ENCODE measurements at places on chromosomes 11 and 22. TPM values are rescaled to one million over a fixed set of nuclear protein-coding genes. Genes with fewer than 3 reads are reported as not detected.

MFNG gene
- total RNA-seq, result 25.5 TPM

ALDH3B1 gene
- total RNA-seq, result 24.2 TPM

NAP1L4 gene
- 62.8 TPM for total RNA-seq

FAM227A gene
- total RNA-seq, result 0.71 TPM

GAL3ST1 gene
- total RNA-seq, result 1.5 TPM

CHRM1 gene
- total RNA-seq, result not detected

ARHGAP20 gene
- total RNA-seq, result 3.5 TPM

DGAT2 gene
- total RNA-seq, result 2.3 TPM

DNA sequence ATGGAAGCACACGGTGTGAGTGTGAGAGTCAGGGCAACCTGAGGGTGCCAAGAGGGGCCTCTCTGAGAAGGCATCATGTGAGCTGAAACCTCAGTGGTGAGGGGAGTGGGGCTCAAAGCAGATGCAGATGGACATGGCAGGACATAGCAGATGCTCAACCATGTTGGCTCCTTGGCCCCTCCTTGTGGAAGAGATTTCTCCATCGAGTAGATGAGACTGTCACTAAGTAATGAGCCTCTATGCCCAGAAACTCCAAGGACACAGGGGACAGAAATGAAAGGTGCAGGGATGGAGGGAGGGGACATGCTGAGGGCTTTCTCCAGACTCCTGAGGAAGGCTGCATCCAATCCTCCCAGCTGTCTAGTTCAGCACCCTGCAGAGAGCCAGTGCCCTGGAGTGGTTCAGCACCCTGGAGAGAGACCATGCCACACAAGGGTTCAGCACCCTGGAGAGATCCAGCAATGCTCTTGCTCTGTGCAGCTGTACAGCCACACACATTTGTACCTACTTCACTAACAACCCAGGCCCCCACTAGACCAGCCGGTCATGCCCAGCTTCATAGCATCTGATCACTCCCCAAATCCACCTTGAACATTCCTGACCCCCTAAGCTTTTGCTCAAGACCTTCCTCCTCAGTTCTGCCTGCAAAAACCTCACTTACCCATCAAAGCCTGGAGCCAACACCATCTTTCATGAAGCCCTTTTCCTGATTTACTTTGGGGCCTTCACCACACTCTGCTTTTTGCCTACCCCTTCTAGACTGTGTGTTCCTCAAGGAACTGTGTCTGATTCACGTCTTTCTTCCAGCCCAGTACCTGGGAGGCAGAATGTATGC, 252.0 kb downstream of the CTTN start:
- no peak for DNase-seq
- no peaks in the 10 kb centered on the region for H3K4me1 ChIP-seq
- no peaks in the 10 kb centered on the region for H3K27me3 ChIP-seq
- H3K36me3 ChIP-seq, result no peaks in the 10 kb centered on the region
- H3K4me3 ChIP-seq, result no peak overlapping the region

- no peak for DNase-seq
- no peak overlapping the region for H3K4me3 ChIP-seq
- H3K4me1 ChIP-seq, result no peaks in the 10 kb centered on the region
- no peaks in the 10 kb centered on the region for H3K36me3 ChIP-seq
These were observed 18.3 kb upstream of the TMPRSS4 start for GRCh38 chr11:118058311-118059245.

GRCh38 chr11:8285796-8286195, 22.1 kb upstream of the LMO1 start:
- no peaks in the 10 kb centered on the region for H3K36me3 ChIP-seq
- no peak for DNase-seq
- no peaks in the 10 kb centered on the region for H3K27me3 ChIP-seq
- H3K4me3 ChIP-seq, result no peak overlapping the region

DNA sequence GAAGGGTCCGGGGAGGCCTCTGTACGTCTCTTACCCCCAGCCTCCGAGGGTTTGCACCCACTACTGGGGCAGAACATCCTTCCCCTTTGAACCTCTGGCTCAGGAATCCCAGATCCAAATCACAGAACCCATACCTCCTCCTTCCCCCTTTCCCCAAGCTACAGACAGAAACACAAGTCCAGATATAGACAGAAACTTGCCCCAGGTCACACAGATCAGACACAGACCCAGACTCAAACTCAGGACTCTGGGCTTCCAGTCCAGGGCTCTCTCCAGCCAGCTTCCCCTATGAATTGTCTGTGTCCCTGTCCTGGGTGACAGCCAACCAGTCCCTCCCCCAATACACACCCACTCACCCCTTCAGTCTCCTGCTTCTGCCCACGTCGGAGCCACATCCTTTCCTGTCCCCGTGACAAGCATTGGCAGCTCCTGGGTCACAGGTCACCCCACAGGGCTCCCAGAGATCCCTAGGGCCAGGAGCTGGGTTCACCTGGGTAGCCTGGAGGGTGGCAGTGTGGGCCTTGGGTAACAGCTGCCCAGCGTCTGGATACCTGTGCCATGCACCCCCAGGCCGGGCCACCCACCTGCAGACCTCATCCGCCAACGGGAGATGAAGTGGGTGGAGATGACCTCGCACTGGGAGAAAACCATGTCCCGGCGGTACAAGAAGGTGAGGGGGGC, 772 bp downstream of the TBC1D10C start:
- DNase-seq, result no peak
- no peak overlapping the region for H3K27ac ChIP-seq
- peak overlapping the region; percentile 58 for H3K4me3 ChIP-seq

DNA sequence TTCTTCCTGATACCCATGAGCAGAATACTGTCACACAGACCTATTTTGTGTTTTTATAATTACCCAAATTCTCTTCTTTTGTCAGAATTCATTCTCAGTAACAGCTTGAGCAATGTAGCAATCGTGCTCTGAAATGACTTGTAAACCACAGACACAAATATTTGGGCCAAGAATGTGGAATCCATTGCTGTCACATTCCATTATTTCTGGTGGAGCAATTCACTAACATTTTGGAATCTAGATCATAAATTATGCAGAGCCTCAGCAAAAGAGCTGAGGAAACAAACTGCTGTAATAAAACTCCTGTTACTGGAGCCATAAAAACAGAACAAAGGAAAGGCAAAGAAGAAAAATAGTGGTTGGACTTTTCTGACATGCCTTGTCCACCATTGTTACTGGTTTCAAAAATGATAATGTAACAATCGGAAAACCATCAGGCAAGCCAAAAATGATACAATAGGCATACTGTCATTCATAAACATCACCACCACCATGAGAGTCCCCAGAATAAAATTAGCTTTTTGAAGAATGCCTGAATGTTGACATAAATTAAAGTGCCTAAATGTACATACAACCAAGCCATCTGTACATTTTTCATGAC, 223.4 kb upstream of the PITPNB start:
- no peaks in the 10 kb centered on the region for H3K27me3 ChIP-seq
- no peak overlapping the region for H3K4me3 ChIP-seq
- peaks cover 35% of the 10 kb centered on the region for H3K4me1 ChIP-seq
- no peaks in the 10 kb centered on the region for H3K36me3 ChIP-seq
- no peak for DNase-seq

GRCh38 chr11:4865855-4866254, 15.8 kb upstream of the OR51T1 start:
- H3K36me3 ChIP-seq, result no peaks in the 10 kb centered on the region
- DNase-seq, result no peak
- H3K4me1 ChIP-seq, result no peaks in the 10 kb centered on the region

DNA sequence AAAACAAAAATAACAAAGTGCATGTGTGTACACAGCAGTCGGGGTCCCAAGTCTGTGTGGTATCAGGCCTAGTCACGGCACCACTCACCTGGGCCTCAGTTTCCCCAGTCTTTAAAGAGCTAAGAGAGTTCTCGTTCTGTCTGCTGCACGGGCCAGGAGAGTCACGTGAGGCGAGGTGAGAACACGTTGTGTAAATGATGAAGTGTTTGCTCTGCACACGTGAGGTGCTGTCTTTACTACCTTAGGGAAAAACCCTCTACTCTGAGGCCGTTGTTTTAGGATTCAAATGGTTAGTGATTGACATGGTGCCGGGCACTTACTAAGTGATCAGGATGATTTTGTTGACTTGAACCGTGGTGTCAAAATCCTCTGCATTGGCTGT, 86.5 kb upstream of the PPARA start:
- peak overlapping the region; percentile 98 for H3K27ac ChIP-seq
- no peak for DNase-seq
- H3K4me3 ChIP-seq, result peak overlapping the region; percentile 90
- no peaks in the 10 kb centered on the region for H3K36me3 ChIP-seq
- peaks cover 58% of the 10 kb centered on the region for H3K4me1 ChIP-seq

DNA sequence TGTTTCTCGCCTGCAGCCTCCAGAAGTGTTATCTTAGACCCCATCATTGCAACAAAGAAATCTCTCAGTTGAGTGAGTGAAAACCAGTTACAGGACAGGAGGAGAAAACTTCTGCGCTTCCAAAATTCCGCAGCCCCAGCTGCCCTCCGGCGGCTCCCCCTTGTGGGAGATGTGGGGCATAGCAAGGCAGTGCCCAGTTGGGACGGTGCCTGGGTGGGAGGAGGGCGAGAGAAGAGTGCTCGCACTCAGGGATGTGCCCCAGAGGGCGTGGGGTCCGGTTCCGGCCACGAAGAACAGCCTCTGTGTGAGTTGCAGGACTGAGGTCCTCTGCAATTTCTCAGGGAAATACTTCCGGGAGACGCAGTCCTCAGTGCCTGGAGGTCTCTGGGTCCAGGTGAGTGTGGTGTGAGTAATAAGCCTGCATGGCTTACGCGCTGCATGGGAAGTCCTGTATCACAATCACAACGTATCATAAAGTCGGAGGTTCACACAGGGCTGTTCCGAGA, 87.0 kb upstream of the BLID start:
- H3K4me1 ChIP-seq, result peaks cover 82% of the 10 kb centered on the region
- no peaks in the 10 kb centered on the region for H3K27me3 ChIP-seq
- H3K4me3 ChIP-seq, result peak overlapping the region; percentile 75
- H3K36me3 ChIP-seq, result no peaks in the 10 kb centered on the region
- DNase-seq, result no peak

DNA sequence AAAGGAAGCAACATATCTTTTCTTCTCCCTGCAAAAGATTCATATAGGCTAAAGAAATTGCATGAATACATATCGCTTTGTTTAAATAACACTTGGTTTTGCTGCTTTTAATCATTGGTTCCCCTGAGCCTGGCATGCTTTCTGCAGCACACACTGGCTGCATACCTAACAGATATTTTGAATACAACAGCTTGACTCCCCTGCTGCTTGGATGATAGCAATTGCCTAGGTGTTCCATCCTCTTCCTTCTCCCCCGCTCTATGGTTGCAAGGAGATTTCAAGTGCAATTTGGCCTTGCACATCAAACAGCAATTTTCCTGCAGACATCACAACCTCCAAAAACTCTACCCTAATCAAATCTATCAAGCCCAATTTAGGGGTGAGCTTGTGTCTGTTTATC, 430.0 kb downstream of the NTM start:
- H3K4me3 ChIP-seq, result no peak overlapping the region
- no peaks in the 10 kb centered on the region for H3K4me1 ChIP-seq
- no peaks in the 10 kb centered on the region for H3K36me3 ChIP-seq
- H3K27ac ChIP-seq, result no peak overlapping the region

DNA sequence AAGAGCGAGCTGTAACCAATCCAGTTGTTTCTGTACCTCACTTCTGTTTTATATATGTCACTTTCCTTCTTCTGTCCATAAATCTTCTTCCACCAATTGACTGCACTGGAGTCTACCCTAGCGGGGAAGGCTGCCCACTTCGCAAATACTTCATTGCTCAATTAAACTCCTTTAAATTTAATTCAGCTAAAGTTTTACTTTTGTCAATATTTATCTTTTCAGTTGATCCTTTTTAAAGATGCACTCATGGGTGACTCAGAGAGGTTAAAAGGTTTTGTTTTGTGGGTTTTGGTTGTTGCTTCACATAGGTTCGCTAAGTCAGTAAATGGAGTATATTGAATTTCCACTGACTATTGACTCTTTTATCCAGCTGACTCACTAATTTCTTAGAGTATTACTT, 597.2 kb downstream of the DLG2 start:
- no peaks in the 10 kb centered on the region for H3K36me3 ChIP-seq
- H3K27me3 ChIP-seq, result no peaks in the 10 kb centered on the region
- no peak overlapping the region for H3K27ac ChIP-seq
- H3K4me1 ChIP-seq, result no peaks in the 10 kb centered on the region
- H3K4me3 ChIP-seq, result no peak overlapping the region
- no peak for DNase-seq

- no peaks in the 10 kb centered on the region for H3K27me3 ChIP-seq
- peak overlapping the region; percentile 67 for H3K4me3 ChIP-seq
- H3K27ac ChIP-seq, result no peak overlapping the region
- H3K4me1 ChIP-seq, result peaks cover 9% of the 10 kb centered on the region
These were observed 512 bp upstream of the GRIA4 start for GRCh38 chr11:105609341-105609781.

DNA sequence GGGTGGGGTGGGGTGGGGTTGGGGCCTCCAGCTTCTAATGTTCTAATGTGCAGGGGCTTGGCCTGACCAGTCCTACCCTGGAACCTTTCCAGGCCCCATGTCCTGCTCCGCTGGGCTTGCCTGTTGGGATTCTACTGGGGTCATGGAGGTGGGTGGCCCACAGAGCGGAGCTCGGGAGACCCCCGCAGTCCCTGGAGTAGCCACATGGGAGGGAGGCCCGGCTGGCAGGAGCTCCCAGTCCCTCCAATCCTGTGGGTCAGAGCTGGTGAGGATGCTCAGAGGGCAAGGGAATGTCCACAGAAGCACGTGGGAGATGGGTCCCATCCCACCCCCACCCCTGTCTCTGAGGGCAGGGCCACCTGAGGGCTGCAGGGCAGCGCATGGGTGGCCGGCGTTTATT, 2.9 kb downstream of the SEPTIN5 start:
- no peak overlapping the region for H3K27ac ChIP-seq
- H3K27me3 ChIP-seq, result no peaks in the 10 kb centered on the region
- H3K4me1 ChIP-seq, result peaks cover 6% of the 10 kb centered on the region

DNA sequence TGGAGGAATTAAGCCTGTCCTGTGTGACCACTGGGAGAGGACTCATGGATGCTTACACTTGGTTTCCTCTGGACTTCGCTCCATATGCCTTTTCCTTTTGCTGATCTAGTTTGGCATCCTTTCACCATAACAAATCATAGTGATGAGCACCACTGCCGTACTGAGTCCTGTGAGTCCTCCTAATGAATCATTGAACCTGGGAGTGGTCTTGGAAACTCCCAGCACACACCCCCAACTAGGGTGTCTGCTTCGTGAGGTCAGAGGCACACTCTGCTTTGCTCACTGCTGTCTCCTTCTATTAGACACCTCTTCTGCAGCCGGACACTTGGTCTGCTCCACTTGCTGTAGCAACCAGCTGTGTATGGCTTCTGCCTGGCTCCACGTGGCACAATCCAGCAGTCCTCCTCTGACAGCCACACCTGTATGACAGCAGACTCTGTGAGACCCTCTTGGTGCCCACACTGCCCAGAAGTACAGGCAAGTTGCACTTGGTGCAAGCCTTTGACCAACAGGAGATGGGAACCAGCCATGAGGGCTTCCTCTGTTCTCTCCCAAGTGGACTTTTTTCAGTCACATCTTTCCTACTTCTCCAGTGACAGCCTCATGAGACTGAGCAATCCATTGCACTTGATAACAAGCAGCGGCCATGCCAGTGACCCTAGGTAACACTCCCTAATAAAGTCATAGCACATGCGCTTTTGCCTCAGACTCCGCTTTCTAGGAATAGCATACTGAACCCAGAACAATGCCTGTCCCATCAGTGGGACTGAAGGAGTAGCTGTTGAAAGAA, 65.0 kb upstream of the HMGXB4 start:
- H3K27ac ChIP-seq, result no peak overlapping the region
- no peaks in the 10 kb centered on the region for H3K27me3 ChIP-seq
- H3K4me1 ChIP-seq, result no peaks in the 10 kb centered on the region
- no peak overlapping the region for H3K4me3 ChIP-seq
- H3K36me3 ChIP-seq, result no peaks in the 10 kb centered on the region

- no peak overlapping the region for H3K27ac ChIP-seq
- no peak for DNase-seq
- H3K27me3 ChIP-seq, result no peaks in the 10 kb centered on the region
- H3K4me1 ChIP-seq, result no peaks in the 10 kb centered on the region
- H3K36me3 ChIP-seq, result no peaks in the 10 kb centered on the region
These were observed 4.2 kb downstream of the PRRG4 start for GRCh38 chr11:32833921-32834320.
